HTR-8/SVneo (cell line): ENCODE measurements at places on chromosomes 7 and 10.
A peak's percentile ranks its signal among the peaks of the same experiment; 100 is the strongest.

GRCh38 chr10:22365233-22365632 is 19.9 kb downstream of the SPAG6 start:
- no peak for DNase-seq

DNA sequence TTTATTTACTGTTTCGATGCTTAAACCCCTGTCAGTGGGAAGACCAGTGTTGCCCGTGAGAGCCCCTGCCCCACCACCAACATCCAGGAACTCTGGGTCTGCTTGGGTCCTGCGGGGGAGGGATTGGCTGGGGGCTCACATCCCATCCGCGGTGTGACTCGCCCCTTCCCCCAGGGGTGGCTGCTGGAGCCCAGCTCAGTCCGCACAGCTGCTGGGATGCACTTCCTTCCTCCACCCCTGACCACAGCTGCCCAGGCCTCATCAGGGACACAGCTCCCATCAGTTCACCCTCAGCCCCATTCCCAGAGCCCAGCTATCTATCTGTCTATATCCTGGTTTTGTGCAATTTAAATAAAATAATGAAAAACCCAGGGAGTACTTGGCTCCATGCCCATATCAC is 54.5 kb downstream of the JAKMIP3 start:
- DNase-seq: no peak

GRCh38 chr7:20284003-20284770 is 46.5 kb upstream of the ITGB8 start:
- no peak for DNase-seq

DNA sequence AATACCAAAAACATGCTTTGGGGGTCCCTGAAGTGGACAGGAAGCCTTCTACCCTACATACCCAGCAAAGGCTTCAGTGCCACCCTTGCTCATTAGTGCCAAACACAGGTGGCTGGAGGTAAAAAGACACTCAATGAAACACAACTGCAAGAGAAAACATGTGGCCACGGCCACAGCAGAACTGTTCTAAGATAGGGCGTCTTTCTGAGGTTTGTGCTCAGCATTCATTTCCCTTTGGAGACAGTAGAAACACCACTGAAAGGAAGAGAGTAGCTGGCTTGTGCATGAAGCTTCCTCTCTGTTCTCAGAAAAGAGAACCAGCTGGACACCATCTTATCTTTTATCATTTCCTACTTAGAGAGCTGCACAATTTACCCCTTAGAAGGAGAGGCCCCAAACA is 143.0 kb downstream of the PLXNA4 start:
- DNase-seq: no peak

DNA sequence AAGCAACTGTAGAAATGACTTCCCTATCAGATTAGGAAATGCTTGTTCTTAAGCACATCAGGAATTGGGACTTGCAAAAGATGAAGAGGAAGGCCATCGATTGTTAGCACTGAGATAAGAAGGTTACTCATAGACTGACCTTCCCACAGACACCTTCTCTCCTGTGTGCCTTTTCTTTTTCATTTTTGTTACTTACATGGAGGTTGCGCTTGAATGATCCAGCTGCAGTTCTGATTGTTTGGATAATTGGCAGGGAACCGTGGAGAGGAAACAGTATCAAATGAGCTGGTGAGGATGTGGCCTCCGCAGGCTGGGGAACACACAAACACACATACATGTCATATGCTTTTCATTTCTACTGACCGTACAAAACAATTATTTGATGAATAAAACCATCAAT is 134.9 kb upstream of the RSU1 start:
- DNase-seq: no peak

DNA sequence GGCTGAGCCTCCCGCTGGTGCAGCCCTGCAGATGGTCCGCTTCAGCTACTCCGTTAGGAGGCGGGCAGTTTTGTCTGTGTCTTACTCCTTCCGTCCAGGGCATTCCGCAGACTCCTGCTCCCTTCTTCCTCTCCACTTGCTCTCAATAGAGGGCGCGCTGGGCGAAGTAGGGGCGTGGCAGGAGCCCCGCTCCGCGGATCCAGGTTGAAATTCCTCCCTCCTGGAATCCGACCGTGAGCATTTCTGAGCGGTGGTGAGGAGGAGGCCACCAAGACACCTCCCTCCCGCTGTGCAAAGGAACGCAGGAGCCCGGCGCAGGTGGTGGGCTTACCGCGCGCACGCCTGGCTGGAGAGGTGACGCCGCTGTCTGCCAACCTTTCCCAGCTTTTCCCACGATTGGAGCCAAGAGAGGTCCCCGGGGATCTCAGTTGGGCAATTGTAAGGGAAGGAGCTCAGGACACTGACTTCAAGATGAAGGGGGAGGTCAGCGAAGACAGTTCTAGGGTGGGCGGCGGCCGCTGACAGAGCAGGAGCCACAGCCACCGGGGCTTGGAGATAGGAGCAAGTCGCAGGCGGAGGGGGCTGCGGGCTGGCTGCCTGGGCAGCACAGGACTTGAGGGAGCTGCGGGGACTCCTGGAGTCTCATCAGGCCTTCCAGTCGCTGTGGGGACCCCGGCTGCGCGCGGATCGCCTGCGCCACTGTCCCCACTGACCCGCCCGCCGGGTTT is 1011.3 kb downstream of the XPNPEP1 start:
- peak; percentile 50 for DNase-seq

GRCh38 chr10:14186245-14186644 is 144.5 kb downstream of the FRMD4A start:
- DNase-seq: no peak

GRCh38 chr10:80100861-80101695 is 22.6 kb downstream of the TMEM254 start:
- no peak for DNase-seq

- no peak for DNase-seq
These were observed 5.0 kb downstream of the PAXIP1 start for GRCh38 chr7:154997840-154998370.

- DNase-seq: no peak
These were observed 29.2 kb downstream of the STK17A start for GRCh38 chr7:43612128-43612527.

GRCh38 chr10:31816318-31816717 is 112.3 kb downstream of the ARHGAP12 start:
- DNase-seq: no peak

DNA sequence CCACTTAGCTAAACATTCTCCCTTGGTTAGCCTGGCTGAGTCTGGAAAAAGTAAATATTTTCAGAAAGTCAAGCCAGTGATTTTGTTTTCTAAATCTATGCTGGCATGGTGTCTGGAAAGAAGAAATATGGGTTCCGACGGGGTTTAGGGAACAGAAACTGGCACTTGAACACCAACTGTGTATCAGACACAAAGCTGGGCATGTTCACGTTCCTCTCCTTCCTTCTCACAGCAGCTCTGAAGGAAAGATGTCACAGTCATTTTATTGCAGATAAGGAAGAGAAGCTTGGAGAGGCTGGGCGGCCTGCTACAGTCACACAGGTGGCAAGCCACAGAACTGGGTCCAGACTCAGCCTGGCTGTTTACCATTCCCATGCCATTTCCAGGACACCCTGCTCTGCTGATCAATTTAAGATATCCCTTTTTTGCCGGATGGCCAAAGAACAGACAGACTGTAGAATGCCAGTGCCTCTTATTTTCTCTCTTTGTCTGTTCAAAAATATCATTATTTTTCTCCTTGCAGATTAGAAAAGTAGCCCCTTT is 118.8 kb downstream of the HERPUD2 start:
- DNase-seq: no peak

GRCh38 chr10:103575416-103576075 is 82.0 kb downstream of the NEURL1 start:
- no peak for DNase-seq

DNA sequence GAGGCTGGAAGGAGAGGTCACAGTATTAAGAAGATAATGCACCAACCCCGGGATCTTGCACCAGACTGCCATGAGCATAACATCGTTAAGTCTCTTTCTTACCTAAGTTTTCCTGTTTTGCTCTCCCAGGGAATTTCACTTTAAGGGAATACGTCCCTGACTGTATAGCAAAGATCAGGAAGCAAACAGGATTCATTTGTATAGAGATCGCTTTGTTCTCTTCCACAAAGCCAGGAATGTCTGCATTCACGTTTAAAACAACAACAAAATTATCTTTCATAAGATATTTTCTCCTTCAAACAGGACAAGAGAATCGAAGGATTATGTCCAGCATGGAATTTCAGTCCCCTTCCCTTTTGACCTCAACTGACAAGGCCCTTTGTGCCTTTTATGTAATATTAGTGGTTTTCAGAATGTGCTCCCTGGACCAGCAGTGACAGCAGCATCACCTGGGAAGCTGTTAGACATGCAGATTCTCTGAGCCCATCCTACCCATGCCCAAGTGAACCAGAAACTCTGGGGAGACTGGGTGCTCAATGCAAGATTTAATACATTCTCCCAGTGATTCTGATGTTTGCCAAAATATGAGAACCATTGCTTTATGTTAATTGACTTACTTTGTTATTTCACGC is 286.3 kb downstream of the FGFR2 start:
- no peak for DNase-seq

DNA sequence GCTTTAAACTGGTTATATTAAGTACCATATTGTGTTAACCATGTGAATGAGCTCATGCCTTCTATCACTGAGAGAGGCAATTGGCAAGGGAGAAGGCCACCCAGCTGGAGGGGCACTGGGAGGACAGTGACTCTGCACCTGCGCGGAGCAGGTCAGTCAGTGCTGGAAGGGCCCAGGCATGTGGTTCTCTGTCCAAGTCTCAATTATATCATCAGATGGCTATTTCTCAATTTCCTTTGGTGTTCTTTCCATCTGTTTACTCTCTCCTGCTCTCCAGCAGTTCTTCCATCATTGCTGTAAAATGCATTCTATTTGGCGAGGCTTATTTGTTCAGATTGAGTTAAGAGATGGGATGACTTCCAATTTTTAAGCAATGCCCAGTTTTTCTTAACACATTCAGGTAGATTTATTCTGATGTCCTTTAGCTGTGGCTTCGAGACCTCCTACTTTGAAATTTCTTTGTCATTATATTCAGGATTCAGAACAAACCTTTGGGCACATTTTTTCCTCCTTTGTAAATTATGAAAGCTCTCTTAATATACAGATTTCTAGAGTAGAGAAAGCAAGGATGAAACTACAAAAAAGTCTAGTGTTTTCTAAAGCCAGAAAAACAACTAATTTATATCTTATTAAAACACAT is 159.3 kb downstream of the BMPER start:
- no peak for DNase-seq

DNA sequence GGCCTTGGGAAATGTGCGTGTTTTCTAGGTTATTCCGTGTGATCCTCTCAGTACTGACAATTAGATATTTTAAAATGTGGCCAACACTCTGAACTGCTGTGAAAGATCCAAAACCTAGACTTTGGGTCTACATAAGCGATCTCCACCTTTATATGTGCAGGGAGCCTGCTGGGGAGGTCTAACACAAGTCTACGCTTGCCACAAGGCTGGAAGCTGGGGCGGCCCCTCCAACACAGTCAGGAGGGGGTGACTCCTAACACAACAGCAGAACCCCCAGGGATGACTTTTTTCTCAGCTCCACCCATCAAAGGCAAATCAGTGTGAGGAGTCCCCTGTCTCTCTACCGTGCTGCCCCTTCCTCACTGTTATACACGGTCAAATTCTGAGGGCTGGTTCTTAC is 202.6 kb downstream of the COBL start:
- no peak for DNase-seq

DNA sequence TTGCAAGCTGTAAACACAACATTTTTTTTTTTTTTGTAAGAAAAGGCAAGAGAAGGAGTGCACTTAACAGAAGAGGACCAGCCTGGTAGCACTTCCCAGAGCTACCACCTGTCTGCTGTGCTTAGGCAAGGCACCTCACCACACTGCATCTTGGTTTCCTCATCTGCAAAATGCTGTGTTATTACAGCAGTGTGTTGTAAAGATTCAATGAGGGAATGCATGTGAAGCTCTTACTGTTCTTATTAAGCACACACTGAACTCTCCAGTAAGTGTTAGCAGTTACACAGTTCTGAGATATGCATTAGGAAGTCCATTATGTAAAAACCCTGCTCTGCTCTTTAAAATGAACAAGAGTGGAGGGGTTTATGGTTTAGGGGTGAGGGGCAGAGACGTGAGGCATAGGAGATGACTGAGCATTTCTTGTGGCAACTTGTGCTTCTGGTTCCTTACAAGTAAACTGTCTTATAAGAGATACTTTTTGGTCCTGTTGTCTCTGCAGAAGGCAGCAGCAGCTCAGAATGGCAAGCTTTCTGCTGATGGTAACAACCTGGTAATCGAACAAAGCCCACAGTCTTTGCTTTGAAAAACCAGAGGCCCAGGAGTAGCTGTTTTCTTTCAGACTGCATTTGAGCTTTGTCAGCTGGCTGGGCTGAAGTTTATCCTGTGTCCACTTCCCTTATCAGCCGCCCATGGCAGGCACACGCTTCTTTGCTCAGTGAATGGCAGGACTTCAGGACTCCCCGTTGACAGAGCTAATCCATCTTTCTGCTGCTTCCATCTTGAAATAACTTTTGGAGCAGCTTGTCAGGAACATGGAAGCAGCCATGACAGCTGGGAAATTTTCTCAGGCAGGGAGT is 98.8 kb upstream of the BMPER start:
- no peak for DNase-seq

DNA sequence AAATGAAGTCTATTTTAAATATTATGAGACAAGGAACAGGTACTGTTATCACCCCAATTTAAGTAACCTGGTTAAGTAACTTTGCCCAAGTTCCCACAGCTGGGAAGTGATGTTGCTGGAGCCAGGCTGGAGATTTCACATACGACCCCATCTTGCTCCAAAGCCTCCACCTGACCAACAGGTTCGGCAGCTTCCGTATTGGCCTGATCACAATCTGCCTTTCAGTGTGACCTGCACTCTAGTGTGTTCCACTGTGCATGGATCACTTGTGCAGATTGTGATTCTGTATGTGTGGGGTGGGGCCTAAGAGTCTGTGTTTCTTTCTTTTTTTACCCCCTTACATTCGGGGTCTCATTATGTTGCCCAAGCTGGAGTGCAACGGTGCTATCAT is 66.1 kb downstream of the PRTFDC1 start:
- DNase-seq: no peak

GRCh38 chr10:113430634-113431397 is 122.0 kb upstream of the HABP2 start:
- no peak for DNase-seq

- DNase-seq: no peak
These were observed 53.1 kb upstream of the DPYSL4 start for GRCh38 chr10:132133449-132134240.

DNA sequence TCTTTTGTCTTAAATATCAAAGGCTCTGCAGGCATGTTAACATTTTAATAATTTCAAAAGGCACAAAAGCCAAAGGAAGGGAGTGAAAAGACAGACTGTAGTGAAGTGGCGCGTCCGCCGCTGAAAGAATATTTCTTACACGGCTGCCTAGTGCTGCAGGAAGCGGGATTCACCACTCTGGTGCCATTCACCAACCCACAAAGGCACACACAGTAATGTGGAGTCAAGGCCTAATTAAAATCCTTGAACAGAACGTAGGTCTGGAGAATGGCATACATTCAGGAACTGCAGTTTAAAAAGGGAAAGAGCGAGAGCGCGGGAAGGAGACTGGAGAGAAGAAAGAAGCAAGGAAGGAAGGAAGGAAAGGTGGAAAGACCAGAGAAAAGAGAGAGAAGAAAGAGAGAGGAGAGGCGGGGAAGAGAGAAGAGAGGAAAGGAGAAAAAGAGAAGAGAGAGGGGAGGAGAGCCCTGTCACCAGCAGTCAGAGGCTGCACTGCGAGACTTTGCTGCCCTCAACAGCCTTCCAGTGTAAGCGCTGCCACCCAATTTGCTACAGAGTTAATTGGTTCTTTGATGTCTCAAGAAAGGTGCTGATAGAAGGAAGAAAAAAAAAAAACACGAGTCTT is 554.0 kb downstream of the MDFIC start:
- DNase-seq: no peak

GRCh38 chr10:48887982-48888381 is 51.7 kb downstream of the LRRC18 start:
- DNase-seq: no peak
